ENCODE measurements at places on chromosomes 2 and 18.

DNA sequence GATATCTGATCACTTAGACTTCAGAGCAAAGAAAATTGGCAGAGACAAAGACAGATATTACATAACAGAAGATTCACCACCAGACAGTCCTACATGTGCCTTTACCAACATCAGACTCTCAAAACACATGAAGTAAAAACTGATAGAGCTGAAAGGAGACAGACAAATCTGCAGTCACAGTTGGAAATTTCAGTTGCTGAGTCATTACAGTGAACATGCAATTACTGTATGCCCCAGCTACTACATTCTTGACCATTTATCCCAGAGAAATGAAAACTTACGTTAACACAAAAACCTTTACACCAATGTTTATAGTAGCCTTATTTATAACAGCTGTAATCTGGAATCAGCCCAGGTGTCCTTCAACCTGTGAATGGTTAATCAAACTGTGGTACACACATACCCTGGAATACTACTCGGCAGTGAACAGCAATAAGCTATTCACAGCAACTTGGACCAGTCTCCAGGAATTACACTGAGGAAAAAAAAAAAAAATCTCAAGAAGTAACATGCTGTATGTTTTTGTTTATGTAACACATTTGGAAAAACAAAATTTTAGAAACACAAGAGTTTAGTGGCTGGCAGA lies 7.5 kb upstream of the SCLY start:
- no peak for DNase-seq

DNA sequence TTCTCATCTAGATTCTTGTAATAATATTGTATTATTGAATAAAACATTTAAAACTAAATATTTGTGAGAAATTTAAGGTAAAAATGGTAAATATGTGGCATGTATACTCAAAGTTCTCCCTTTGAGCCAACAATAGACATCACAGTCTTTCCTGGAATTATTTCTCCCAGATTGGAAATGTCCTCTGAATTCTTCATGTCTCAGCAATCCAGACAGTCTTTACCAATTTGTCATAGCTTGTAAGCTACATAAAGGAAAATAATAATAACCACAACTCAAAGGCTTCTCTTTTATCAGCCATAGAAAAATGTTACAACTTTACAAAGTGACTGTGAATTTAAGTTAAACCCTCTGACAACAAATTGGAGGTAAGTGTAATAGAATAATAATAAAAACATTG lies 784.9 kb downstream of the EPHA4 start:
- DNase-seq, result no peak

- no peak for DNase-seq
Observed at GRCh38 chr2:35463805-35464596, 891.6 kb upstream of the CRIM1 start.

DNA sequence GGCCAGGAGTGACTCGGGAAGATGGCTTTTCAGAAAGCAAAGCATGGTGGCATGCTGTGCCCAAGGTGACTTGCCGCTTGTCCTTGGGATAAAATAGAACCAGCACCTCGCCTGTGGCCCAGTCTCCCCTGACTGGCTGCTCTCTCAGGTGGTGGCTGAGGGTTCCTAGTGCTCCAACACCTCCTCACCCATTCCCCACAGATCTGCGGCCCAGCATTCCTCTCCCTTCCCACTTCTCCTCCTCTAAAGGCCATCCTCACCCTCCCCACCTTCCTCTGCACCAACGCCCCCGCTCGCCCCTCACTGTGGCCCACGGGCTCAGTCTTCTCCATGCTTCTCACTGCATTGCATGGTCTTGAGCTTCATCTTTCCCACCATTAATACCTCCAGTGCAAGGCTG lies 132.4 kb downstream of the PXDN start:
- DNase-seq, result no peak

DNA sequence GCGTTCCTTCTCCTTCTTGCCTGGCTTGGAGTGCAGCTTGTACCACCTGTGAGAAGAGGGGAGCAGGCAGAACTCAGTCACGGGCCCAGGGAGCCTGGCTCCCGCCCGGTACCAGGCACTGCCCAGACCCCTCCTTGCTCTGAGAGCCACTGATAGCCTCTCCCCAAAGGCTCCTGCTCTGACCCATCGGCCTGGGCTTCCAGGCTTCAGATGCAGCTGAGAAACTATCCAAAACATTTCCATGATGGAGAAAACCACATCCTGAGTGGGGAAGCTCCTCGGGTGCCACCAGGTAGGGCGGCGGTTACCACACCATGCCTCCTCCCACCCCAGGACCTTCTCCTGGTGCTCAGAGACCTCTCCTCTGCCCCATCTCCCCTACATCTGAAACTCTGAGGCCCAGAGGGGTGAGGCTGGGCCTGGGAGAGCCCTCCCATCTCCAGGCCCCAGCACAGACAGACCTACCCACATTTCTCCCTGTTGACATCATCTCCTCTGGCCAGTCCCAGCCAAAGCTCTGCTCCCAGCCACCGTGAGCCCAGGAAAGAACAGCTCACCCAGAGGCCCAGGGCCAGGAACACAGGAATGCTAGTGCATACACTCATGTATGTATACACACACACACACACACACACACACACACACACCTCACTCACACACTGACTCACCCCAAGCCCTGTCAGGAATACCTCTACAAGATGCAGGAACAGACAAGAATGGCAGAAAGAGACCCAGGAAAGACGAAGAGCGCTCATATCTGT lies 17.9 kb upstream of the SFXN5 start:
- no peak for DNase-seq

DNA sequence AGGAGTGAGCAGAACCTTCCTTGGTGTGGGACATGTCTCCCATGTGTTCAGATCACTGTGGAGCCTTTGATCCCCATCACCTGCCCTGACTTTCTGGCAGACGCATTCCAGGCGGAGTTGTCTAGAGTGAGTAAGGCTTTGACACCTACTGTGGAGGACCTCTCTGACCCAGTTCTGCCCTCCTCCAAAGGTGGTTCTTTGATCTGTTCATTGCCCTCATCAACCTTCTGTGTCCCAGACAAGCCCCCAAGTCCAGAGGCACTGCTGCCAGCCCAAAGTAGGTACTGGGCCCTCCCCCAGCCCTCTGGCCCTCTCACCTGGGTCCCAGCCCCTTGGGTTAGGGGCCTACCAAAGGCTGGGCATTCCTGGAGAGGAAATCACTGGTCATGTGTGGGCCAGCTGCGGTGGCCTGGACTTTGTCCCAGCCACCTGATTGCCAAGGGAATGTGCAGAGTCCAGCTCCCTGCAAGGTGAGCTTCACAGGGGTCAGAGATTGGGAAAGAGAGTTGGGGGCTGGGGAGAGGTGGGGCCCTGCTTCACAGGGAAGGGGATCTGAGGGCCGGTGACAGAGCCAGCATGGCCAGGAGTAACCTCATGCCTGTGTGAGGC lies 12.1 kb upstream of the FAHD2A start:
- no peak for DNase-seq

DNA sequence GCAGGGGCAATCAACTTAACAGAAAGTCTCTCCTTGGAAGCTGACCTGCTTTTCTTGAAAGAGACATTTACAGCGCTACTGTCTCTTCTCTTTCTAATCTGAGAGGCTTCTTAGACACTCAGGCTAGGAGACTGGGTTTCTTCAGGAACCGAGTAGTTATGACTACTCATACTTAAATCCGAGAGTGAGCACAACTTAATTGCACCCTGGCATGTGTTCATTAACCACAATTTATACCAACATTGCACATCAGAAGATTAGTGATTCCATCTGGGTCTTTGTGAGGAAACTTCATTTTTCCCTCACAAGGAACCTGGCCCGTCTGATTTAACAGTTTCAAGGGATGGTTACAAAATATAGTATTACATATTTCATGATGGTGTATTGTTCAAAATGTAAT lies 176.9 kb downstream of the UBE2E3 start:
- DNase-seq, result no peak

DNA sequence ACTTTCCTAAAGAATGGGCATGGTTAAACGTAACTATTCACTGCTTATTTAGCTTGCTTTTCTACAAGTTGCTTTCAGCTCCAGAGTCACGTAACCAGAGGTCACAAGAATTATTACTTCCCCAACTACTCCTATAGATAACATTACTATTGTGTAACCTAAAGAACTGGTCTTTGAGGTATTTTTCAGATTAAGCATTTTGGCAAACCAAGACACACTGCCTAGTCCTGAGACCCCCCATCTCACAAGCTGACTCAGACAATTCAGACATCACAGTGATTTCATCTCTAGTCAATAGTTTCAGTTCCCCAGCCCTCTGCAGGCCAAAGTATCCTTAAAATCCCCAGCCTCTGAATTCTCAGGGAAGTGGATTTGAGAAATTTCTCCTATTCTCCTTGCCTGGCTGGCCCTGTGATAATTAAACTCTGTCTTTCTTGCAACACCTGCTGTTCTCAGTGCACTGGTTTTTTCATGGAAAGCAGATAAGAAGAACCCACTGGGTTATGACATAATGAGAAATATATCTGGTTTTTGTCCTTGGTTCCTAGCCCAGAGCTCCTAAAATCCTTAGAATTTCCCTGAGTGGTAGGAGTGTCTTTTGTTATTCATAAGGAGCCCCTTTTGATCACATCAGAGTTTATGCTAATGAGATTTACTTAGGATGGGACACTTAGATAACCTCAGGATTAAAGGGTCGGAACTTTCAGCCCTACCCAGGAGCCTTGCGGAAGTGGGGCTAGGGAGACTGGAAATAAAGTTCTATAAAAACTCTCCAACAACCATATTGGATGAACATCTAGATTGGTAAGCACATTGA lies 1310.8 kb upstream of the CHAC2 start:
- no peak for DNase-seq

DNA sequence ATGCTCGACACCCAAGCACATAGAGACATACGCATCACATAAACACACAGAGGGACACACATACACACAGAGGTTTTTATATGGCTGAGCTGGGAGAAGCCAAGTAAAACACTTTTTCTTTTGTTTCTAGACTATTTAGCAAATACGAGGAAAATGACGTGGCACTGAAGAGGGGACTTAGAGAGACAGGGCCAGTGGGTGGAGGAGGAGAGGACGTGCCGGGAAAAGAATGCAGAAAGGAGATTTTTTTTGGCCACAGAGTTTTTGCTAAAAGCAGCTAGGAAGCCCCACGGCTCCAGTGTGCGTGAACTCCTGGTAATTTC lies 168.5 kb upstream of the KLF7 start:
- DNase-seq, result no peak

DNA sequence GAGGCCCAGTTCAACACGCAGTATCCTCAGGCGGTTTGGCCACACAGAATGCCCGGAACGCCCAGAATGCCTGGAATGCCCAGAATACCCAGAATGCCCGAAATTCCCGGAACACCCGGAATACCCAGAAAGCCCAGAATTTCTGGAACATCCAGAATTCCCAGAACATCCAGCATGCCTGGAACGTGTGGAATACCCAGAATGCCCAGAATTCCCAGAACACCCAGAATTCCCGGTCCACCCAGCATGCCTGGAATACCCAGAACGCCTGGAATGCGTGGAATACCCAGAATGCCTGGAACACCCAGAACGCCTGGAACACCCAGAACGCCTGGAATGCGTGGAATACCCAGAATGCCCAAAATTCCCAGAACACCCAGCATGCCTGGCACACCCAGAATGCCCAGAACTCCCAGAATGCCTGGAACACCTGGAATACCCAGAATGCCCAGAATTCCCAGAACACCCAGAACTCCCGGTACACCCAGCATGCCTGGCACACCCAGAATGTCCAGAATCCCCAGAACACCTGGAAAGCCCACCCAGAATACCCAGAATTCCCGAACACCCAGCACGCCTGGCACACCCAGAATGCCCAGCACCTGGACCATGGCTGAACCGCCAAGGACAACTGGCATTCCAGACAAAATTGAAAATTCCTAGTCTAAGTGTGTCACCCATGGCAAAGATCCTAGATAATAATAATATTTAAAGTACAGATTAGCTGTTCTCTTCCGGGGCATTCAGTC lies 487.4 kb upstream of the SALL3 start:
- no peak for DNase-seq

DNA sequence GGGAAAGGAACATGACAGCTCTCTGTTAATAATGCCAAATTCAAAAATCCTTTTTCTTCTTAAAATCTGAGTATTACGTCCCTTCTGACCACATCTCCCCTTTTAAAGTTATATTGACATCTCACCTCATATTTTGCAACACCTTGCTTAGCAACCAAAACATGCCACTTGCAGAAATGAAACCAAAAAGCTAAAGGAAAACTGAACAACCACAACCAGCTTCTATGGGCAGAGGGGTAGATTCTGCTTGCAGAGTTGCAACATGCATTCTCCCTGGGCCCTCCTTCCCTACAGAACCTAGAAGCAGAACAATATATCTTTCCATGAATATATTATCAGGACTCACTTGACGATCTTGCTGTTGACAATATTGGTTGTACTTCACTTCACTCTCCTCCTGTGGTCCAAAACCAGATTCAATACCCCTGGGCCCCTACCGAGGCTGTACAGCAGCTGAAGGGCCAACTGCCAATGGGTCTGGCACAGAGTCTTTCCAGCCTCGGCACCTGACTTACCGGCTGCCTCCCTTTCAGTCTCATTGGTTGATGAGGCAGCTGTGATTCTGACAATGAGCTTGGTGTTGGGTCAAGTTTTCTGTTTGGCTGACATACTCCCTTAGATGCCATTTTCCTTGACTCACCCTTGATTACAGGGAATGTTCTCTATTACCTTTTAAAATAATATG lies 616.6 kb downstream of the ZEB2 start:
- DNase-seq, result no peak

DNA sequence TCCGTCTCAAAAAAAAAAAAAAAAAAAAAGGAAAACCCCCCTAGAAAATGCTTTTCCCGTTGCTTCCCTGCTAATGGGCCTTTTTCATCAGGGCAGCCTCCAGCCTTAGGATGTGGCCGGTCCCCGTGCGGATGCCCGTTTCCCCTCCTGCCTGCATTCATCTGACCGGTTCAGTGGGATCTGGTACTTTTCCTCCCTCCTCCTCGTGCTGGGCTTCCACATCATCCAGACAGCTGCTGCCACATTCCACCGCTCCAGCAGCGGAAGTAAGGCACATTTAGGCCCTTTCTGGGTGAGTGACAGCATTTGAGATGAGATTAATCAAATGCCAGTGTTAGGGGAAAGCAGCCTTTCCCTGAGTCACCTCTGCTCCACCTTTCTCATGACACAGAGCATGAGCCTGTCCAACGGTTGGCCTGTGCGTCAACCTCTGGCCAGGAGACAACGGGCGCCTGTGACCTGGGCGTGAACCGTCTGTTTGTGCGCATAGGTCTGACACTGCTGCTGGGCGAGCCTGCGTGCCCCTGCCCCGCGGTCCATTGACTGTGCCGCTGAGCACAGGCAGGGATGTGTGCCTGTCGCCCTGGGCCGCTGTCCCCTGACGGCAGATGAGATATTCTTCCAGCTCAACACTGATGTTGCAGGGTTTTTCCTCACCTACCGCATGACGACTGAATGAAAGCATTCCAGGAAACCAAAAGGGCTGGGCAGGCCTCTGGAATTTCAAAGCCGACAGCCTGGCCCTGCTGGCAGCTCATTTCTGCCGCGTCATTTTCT lies 174.0 kb downstream of the TGIF1 start:
- no peak for DNase-seq

Measured in NCI-H1105 treated with DMSO at 0.1 percent for 48 hours (cell line).